Stimulated activated CD4-positive, alpha-beta T cell treated with anti-CD3 and anti-CD28 coated beads, Interleukin-12 subunit alpha, Interleukin-12 subunit beta, amount 100 ng/mL, for 48 hours (primary cell): ENCODE measurements at places on chromosomes 6 and 20.

DNA sequence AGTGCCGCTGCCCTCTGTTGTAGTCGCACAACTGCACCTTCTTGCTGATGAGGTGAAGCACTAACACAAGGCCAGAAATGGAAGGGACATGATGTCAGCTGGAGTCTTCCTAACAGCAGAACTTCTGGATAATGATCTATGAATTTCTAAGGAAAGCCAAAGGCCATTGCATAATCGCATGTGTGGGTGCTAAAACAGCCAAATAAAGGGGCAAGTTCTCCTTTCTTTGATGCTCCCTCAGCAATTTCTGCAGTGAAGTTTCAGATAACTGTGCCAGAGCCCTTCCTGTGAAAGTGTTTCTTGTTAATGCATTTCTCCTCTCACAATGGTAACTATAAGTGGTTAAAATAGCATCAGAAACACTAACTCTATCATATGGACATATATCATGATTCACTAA, 8.0 kb upstream of the F13A1 start:
- DNase-seq: no peak

GRCh38 chr20:10823585-10823984, 149.8 kb upstream of the JAG1 start:
- DNase-seq: no peak

- no peak for DNase-seq
These were observed 907.6 kb downstream of the TFAP2A start for GRCh38 chr6:9507136-9507895.

DNA sequence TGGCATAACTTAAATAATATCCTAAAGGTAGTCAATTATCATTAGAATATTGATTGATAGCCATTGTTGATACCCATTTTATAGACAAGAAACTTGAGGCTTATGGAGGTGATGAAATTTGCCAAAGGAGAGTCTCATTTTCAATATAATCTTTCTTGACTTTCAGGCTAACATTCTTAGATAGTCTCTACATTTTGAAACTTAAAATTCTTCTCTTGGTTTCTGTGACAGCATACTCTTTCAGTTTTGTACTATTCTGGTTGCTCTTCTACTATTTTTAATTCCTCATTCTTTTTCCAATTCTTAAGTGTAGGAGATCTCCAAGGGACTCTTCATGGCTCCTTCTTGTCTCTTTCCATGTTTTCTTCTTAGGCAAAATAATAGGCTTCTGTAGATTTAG, 3.7 kb upstream of the SH3BGRL2 start:
- DNase-seq: no peak

GRCh38 chr20:64255361-64256281, at the start of gene PCMTD2:
TSS of gene PCMTD2 (plus strand) at chr20:64255748. CDS start at chr20:64259966, 4,218 bp downstream.
- DNase-seq: peak; percentile 74

DNA sequence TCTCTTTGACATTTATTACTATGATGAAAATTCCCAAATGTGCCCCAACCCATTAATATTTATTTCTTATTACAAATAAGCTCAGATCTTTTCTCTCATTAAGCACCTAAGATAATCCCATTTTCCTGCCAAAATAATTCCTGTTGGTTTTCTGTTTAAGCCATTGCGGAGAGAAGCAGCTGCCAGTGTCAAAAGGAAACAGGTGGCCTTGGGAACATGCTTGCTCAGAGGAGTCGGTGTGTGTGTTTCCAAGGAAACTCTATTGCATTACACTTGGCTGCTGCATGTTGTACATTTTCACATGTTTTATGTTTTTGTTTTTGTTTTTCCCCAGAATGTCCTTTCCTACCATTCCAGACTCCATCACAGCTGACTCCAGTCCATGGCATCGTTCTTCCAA, 56.4 kb downstream of the CD24 start:
- DNase-seq: no peak

GRCh38 chr6:123169774-123170095, 173.7 kb downstream of the CLVS2 start:
- no peak for DNase-seq

DNA sequence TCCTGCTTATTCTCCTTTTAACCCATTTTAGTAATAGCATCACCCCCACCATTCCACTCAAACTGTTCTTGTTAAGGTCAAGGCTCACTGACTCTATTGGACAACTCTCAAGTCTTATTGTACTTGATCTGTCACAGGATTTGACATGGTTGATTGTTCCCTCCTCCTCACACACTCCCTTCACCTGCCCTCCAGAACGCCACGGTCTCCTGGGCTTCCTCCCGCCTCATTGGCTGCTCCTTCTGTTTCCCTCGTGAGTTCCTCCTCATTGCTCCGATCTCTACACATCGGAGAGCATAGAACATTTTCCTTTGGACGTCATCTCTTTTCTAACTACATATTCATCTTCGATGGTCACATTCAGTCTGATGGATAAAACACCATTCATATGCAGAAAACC, 55.1 kb downstream of the STMND1 start:
- no peak for DNase-seq

- DNase-seq: no peak
These were observed 17.9 kb upstream of the CHMP4B start for GRCh38 chr20:33793011-33793931.

GRCh38 chr6:130262008-130262407, 39.3 kb upstream of the SAMD3 start:
- no peak for DNase-seq

- no peak for DNase-seq
These were observed 81.6 kb downstream of the PXDC1 start for GRCh38 chr6:3669916-3670315.

DNA sequence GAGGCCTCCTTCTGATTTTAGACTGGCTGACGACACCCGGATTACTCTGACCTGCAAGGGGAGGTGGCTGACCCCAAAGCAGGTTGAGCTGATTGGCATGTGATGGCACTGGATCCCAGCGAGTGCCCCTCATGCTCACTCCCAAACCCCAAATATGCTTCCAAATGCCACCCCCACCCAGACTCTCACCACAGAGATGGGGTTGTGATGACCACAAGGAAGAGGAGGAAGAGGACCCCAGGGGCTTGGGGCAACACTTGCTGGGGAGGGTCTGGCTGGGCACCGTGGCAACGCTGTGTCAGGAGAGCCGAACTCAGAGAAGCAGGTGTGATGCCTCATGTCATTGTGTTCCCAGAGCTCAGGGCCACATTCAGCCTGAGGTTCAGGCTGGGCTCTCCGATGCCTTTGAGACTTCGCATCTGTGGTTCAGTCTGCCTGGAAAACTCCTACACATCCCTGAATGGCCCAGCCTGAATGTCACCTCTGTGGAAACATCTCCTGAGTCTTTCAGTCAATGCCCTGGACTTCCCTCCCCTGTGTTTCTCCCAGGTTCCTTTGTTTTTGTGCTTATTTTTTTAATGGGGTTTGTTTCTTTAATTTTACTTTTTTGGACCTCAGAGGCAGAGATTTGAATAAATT, 169.1 kb upstream of the PMEPA1 start:
- no peak for DNase-seq

DNA sequence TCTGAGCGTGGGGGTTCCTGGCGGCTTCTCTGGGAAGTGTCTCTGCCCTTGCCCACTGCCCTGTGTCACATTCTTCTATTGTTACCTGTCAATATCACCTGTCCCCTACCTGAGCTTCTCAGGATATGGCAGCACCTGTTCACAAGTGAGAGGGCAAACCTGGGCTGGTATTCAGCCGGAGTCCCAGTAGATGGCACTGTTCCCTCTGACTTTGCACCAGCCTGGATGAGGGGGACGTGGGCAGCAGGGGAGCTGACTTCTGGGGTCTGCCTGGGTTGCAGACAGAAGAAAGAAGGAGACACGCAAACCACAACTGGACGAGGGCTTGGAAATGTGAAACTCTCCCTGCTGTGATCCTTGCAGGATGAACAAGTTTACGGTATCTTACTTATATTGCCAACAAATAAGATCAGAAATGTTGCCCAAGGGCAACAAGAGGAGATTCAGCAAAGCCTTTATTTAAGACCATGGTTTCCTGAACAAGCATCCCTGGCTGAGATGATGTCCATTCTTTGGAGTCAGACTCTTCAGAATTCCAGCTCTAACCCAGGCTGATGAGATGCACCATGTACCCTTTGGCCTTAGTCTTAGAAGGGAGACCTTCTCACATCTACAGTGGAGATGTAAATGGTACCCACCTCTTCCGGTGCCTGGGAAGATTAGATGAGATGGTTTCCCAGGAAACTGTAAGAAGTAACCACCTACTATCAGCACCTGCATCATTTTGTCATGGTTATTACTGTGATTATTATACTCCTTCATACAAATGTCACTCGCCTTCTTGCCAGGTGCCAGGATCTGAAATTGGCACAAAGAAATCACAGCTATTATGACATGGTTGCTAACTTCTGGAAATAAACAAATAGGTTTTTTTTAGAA, 400.0 kb upstream of the CDH4 start:
- DNase-seq: no peak

GRCh38 chr20:44407402-44408184, 52.1 kb downstream of the HNF4A start:
- DNase-seq: no peak

GRCh38 chr6:128966934-128967333, 84.0 kb downstream of the LAMA2 start:
- no peak for DNase-seq

DNA sequence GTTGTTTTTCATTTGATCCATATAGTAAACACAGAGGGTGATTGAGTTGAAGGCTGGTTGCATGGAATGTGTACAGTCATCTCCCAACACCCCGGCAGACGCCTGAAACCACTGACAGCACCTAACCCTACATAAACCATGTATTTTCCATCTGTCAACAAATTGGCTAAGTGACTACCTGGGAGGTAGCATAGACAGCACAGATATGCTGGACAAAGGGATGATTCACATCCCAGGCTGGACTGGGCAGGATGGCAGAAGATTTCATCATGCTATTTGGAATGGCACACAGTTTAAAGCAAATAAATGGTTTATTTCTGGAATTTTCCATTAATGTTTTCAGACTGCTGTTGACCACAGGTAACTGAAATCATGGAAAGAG, 4.4 kb upstream of the VIP start:
- DNase-seq: no peak

- no peak for DNase-seq
These were observed 37.0 kb downstream of the RANBP9 start for GRCh38 chr6:13674533-13675190.

GRCh38 chr6:46473881-46474280, 17.4 kb downstream of the RCAN2 start:
- no peak for DNase-seq

- no peak for DNase-seq
These were observed 93.2 kb downstream of the MYO6 start for GRCh38 chr6:75842191-75842590.

- peak; percentile 88 for DNase-seq
These were observed 79.7 kb upstream of the MBOAT1 start for GRCh38 chr6:20291764-20292580.

DNA sequence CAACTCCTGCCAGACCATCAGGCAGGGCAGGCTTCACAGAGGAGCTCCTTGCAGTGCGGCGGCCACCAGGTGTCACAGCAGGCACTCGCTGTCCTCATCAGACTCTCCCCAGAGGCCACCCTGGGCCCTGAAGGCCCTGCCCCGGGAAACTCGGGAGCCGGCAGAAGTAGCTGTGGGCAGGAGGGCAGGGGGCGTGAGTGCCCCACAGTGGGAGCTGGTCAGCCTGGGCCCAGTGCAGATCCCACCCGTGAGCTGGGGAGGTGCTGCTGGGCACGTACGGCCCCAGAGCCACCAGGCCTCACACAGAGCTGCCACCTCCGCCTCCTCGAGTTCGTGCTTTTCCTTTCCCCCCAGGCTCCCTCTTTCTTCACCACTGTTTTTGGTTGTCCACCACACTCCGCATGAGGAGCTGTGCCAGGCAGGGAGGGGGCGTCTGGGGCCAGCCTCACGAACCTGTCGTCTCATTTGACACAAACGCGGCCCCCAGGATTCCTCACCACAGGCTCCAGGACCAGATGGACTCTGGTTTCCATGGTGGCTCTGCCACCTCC, 33.8 kb downstream of the FRMD1 start:
- no peak for DNase-seq

- no peak for DNase-seq
These were observed 10.5 kb downstream of the AURKA start for GRCh38 chr20:56381501-56381900.

GRCh38 chr6:77040568-77041195, 422.6 kb downstream of the HTR1B start:
- no peak for DNase-seq

GRCh38 chr6:105740946-105741645, 338.2 kb upstream of the PREP start:
- DNase-seq: no peak

- no peak for DNase-seq
These were observed 80.5 kb upstream of the CNR1 start for GRCh38 chr6:88246654-88247053.

DNA sequence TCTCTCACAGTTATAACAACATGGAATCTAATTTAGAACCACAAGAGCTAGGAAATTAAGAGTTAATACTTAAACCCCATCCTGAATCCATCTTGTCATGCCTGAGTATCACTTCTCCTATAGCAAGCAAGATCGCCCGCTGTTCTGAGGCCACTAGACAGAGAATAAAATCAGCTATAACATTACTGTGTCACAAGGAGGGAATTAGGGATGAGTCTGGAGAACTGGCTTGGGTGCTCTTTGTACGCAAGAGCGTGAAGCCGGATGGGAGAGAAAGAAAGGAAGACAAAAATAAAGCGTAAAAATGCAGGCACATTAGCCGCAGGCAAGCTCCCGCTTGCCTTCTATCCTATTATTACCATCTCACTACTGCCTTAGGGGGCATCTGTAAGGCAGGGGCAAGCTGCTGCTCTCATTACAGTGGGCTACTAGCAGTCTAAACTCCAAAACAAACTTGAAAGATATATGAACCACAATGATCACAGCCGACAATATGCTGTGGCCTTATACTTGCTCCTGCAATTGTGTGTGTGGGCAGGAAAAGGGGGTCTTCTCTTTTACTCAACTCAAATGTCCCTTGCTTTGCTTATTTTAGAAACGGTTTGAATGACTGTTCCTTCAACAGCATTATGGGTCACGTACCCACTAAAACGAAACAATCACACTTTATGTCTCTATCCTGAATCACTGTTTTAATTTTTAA, 81.9 kb downstream of the GJA10 start:
- DNase-seq: no peak

DNA sequence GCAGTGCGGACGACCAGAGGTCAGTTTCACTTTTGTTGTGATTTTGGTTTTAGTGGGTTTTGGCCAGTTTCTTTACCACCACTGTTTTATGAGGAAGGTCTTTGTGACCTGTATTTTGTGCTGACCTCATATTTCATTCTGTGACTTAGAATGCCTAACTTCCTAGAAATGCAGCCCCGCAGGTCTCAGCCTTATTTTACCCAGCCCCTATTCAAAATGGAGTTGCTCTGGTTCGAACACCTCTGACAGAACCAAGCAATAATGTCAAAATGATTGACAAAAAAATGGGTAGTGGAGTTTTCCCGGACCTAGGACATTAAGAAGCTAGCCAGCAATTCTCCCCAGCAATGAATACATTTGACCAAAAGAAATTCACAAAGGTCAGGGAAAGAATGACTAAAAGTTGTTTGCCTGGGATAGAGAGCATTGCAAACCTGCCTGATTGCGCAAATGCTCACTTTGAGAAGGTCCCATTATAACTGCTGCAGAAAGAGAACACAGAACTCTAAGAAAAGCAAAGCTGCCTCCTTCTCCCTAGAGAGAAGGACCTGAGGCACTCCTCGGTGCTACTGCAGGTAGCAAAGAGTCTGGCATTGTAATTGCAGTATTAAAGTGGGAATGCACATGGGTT, 288.8 kb downstream of the ADGB start:
- no peak for DNase-seq

- no peak for DNase-seq
These were observed 41.8 kb upstream of the ARFGEF2 start for GRCh38 chr20:48879612-48880245.
